ENCODE measurements at places on chromosomes 4 and X. TPM values are rescaled to one million over a fixed set of nuclear protein-coding genes. Genes with fewer than 3 reads are reported as not detected.

GRCh38 chr4:85393201-85393600 lies 81.7 kb upstream of the ARHGAP24 start:
- no peak for DNase-seq

- DNase-seq: no peak
Measured at GRCh38 chr4:47852136-47852535, 14.3 kb upstream of the CORIN start.

DNA sequence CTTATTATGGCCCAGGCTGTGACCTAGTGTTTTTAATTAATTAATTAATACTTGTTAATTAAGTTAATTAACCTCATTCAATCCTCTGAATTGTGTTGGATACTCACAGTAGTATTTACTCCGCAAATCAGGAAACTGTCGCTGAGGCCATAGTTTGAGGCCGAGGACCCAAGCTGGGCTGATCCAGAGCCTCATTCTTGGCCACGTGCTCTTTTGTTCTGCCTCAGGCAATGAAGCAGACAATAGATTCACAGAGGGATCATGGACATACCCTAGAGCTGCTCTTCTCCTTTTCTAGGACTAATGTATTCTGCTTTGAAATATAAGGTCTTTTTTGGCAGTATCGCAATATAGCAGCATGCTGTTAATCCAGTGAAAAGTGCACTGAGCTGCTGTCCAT lies 24.0 kb upstream of the SNCA start:
- DNase-seq: peak; percentile 18

- peak; percentile 6 for DNase-seq
Measured at GRCh38 chrX:29419774-29420553, 795.4 kb upstream of the MAGEB2 start.

DNA sequence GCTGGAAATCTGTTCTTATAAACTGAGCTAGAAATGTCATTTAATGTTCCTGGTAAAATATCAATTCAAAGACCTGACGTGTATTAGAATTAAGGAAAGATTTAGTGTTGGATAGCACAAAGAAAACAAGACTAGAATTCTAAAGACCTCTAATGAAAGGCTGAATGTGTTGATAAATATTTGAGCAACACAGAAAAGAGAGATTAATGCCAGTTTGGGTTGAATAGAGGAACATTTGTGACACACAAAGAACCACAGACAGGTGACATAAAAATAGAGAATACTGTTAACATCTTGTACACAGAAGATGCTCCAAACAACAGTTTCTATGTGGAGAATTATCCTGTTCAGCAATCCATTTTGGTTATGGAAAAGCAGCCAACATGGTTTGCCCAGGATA lies 222.1 kb upstream of the GALNT7 start:
- DNase-seq: no peak

GRCh38 chr4:37793562-37793961 lies 32.9 kb upstream of the PGM2 start:
- DNase-seq: no peak

DNA sequence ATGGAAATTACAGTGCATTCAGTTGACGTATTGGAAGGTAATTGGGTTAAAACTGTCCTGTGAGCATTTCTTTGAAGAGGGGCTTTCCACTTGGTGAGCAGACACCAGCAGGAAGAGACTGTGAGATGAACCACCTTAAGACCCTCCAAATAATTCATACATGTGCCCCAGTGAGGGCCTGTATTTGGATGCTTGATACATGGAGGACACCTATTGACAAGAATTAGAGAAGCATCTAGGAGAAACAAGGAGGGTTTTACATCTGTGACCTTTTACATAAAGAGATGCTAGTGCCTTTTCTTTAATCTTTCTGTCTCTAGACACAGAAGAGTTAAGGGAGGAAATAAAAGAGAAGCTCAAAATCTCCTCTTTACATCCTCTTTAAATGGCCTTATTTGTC lies 1115.3 kb upstream of the IGFBP7 start:
- DNase-seq: no peak

DNA sequence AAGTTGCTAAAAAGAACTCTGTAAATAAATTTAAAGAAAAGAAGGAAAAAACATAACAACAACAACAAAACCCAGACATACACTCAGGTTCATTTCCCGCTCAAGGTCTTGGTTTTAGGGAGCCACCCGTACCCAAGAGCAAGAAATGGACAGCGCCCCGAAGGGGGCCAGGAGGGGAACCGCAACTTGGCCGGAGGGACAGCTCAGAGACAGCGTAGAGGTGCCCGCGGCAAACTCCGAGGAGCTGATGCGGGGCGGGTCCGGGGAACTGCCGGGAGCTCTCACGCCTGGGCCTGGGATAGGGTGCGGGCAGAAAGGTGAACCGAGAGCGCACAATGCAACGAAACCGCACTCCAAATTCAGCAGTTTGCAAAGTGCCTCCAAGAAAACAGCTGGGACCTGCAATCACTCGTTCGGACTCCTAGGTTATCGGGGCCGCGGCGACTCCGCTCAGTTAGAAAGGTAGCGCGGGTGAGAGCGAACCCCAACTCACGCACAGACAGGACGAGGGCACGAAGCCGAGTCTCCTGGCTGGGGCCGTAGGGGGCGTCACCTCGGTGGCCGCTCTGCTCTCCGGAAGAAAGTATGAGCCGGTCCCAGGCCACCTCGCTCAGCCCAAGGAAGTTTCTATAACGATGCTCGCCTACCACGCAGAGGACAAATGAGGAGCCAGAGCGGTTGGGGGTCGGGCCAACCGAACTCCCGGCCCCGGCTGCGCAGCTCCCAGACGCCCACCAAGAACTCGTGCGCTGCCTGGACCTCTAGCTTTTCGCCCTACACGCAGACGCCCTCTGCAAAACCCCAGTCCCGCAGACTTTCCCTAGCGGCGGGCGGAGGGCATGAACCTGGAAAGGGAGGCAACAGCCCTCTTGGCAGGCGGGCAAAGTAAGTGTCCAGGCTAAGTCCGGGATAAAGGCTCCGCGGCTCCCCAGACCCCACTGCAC lies 1.4 kb downstream of the NDNF start:
- peak; percentile 78 for DNase-seq

DNA sequence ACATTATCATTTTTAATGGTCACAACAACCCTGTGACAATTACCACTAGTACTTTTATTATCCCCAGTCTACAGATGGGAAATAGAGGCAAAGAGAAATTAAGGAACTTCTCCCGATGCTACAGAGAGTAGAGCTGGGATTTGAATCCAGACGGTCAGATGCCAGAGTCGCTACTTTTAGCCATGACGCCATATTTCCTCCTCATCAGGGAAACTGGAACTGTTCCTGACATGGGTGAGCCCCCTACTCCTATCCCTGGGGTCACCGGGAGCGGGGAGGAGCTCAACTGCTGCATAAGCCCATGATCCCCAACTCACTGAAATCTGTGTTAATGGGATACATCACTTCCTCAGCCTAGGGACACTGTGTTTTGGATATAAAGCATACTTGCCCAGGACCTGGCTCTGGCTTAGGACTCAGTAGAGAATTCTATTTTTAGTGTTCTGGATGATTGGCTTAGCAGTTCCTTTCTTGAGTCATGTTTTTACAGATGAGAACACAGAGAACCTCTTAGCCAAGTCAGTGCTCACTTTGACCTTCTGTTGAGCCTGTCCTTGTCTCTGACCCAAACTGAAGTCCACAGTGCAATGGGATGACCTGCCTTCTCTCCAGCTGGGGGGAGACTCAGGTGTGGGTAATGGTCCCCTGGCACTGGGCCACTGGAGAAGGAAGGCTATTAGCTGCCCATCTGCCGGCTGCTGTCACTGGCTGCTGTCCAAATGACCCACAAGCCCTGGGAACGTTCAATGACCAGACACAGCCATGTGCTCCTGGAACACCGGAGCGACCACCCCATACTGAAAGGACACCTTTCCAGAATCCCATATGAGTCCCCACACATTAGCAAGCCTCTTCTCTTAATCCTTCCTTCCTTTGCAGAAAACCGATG lies 90.8 kb upstream of the SHISA3 start:
- no peak for DNase-seq

DNA sequence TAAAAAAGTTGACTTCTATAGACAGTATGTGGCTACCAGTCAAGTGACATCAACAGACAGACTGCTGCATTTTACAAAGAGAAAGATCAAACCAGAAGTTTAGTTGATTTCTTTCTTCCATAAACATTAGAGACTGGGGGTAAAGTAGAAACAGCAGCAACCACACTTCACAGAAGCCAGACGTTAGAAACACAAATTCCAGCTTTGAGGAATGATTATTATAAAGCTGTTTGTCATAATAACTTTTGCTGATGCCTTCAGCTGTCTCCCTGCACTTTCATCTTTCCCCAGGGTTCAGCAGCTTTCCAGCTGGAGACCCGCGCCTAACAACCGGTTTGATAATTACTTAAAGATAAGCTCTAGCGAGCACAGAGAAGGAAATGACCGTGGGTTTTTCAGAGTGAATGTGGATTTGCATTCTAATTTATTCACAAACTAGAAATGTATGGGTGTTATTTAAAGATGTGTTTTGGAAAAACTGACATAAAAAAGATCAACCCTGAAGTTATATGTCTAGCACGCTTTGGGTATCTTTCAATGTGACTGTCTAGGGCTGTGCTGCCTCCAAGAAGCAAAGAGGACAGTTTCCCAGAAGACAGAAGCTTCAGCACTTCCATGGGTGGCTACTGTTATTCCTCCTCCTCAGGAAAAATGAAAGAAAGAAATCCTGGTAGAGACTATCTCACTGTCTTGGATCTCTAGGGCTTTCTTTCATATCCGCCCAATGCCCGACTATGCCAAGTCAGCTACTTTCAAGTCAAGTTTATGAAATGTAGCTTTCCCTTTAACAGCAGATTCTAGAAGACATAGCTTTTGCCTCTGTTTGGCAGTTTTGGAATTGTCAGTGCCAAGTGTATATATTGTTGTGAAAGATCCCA lies 15.0 kb upstream of the ENAM start:
- no peak for DNase-seq

DNA sequence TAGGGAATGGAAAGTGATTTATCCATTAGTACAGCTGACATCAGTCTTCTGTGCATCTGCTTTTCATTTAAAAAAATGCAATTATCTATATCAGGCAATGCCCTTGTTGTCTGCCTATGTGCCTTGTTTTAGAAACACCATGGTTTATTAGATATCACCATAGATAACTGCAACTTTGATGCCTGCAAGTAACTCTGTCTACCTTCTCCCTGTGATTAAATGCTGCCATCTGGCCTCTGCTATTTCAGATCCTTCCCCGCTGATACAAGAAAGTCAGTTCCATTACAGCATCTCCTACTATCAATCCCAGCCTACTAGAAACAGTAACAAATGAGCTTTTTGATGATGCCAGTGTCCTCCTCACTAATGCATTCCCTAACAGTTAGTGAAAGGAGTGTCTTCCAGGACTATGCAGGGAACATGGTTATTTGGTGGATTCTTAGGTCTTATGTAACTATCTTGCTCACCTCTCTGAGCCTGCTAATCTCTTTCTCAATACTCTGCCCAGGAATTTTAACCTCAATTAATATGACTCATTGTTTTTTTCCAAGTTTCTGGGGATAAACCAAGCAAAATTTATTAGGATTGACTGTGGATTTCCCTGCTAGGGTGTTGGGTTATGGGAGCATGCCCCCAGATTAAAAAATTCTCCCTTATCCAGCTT lies 444.9 kb downstream of the RAPGEF2 start:
- DNase-seq: no peak

GRCh38 chr4:56880572-56880971 lies 27.1 kb upstream of the REST start:
- DNase-seq: no peak

- DNase-seq: no peak
Measured at GRCh38 chr4:8861576-8862295, 9.9 kb downstream of the HMX1 start.

DNA sequence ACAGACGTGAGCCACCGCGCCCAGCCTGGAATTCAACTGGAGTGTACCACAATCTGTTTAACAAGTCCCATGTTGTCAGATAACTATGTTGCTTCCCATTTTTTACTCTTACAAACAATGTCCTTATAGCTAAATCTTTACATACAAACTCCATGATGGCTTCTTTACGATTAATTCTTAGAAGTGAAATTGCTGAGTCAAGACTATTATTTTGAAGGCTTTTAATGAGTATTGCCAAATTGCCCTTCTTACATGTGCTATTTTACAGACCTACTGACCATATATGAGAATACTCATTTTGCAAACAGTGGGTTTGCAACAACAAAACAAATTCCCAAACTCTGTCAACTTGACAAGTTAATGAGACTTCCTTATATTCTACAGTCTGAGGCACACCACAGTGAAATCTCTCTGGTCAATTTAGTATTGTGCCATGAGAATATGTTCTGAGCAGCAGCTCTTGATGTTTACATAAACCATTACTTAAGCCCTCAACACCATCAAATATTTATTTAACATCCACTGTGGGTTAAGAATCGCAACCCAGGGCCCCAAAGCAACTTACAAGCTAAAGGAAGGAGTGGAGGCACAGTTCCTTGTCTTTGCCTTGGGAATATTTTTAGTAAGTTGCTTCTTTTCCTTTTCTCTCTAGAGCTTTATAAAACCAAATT lies 128.5 kb downstream of the SPRY1 start:
- DNase-seq: no peak

DNA sequence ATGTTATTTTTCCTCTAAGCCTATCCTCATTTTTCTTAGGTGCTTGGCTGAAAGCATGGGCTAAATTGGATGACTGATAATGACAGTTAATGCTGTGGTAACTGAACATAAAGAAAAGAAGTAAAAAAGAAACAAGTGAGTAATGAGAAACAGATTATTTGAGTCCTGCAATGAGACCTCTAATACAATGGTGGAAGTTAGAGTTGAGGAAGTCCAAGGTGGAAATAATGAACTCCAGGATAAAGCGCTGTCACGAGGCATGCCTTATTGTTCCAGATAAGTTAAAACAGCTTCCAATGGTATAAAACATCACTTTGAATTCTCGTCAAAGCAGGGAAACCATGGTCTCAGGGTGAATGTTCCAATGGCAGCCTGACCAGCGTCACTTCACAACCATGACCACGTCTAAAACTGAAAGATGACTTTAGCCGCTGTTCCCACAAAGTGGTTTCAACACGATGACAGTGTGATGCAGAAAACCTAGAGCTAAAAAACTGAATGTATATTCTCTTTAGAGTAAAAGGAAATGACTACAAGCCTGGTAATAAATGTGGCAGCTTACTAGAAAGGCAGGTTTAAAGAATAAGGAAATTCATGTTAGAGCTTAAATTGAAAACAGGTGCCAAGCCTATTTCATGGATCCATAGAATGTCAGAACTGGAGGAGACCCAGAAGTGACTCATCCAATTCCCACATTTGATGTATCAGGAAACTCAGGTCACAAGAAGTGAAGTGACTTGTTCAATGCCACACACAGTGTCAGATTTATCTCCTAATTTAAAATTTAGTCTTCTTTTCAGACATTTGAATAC lies 202.6 kb upstream of the GYPA start:
- DNase-seq: no peak

The ERAS gene
- total RNA-seq: not detected

The TBX22 gene
- not detected for total RNA-seq

The GLRB gene
- total RNA-seq: 5.1 TPM

The ANXA3 gene
- total RNA-seq: 4.5 TPM

The TTC29 gene
- total RNA-seq: not detected

The CFAP97 gene
- total RNA-seq: 19.7 TPM

The CT45A9 gene
- not detected for total RNA-seq

The EDNRA gene
- total RNA-seq: 1.1 TPM

The ZNF732 gene
- not detected for total RNA-seq

The UCHL1 gene
- total RNA-seq: 299 TPM

The SYTL4 gene
- not detected for total RNA-seq
